ENCODE measurements at places on chromosomes 3 and 15.

GRCh38 chr15:65964792-65965433 is 95.6 kb downstream of the RAB11A start:
- DNase-seq: no peak

DNA sequence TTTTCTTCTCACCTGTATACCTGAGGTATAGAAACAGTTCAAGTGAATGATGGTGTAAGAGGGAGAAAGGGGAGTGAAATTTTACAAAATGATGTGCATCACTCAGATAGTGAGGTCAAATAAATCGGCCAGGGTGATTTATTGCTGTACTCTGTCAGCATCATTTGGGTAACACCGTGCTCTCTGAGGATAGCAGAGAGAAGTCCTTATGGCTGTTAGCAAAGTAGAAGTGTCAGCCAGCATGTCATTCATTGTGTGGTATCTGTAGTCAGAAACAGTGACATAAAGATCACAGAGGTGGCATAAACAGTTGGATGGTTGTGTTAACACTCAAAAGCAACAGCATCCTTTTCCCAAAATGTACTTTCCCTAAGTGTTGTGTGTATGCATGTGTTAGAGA is 53.4 kb downstream of the PSMD6 start:
- DNase-seq: no peak

- DNase-seq: no peak
These were observed 14.8 kb downstream of the BDH1 start for GRCh38 chr3:197540961-197541377.

DNA sequence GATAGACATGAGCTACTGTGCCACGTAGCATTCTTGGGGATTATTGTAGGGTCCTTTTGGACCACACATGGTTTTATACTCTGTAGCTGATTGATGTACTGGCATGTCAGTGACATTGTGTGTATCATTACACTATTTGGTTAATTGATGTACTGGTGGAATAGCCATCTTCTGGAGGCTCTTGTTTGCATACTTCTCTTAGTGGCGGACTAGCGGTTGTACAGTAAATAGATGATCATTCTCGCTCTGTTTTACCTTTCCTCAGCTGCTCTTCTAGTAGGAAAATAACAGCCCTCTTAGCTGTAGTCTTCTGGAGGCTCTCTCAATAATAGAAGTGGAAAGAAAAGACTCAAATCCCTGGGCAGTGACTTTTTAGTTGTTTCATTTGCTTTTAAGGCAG is 24.8 kb downstream of the IGF1R start:
- no peak for DNase-seq

DNA sequence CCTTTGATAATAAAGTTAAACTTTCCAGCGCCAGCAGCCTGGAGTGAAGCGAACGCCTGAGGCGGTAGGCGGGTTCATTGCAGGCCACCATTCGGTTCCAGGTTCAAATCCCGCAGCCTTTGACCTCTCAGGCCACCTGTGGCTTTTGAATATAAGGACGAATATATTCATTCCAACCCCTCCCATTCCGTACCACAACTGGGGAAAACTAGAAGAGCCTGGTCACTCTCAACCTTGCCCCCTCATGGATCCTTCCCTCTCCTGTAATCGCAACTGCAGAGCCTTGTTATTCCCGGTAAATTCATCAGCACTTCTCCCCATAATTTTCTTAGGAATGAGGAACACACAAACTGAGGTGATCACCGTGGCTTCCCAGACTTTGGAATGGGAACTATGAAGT is 35.2 kb downstream of the ZIC4 start:
- DNase-seq: no peak

DNA sequence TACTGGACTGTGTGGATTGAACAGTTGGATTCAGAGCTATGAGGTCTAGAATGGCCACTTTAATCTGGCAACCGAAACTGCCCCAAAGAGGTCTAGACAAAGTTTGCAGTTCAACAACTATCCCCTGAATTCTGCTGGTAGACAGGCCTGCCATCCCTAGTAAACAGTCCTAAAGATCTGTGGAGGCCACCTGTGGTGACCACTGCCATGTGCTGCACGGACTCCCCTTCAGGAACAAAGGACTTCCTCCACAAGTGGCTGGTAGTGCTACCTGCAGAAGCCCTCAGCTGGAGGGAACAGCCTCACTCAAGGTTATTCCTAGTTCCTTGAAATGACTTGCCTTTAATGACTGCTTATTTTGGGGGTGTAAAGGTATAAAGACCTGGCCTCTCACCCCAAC is 6.1 kb downstream of the TNFAIP8L3 start:
- DNase-seq: no peak

GRCh38 chr3:139555249-139555648 is 15.7 kb upstream of the RBP1 start:
- DNase-seq: no peak

DNA sequence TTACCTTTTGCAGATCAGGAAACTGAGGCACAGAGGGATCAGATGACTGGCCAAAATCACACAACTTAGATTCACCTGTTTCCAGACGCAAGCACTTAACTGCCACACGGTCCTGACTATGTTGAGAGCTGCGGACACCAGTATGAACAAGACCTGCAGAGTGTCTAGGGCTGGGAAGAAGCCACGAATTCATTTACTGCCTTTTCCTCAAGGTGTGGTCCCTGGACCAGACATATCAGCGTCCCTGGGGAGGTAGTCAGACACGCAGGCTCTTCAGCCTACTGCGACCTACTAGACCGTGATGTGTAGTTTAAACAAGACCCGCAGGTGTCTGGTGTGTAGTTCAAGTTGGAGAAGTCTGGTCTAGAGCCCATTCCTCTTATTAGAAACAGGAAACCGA is 541 bp upstream of the SLC6A11 start:
- DNase-seq: no peak

GRCh38 chr15:73686781-73687256 is 2.6 kb downstream of the CD276 start:
- peak; percentile 83 for DNase-seq

GRCh38 chr3:162285259-162285658 is 788.7 kb downstream of the OTOL1 start:
- no peak for DNase-seq

DNA sequence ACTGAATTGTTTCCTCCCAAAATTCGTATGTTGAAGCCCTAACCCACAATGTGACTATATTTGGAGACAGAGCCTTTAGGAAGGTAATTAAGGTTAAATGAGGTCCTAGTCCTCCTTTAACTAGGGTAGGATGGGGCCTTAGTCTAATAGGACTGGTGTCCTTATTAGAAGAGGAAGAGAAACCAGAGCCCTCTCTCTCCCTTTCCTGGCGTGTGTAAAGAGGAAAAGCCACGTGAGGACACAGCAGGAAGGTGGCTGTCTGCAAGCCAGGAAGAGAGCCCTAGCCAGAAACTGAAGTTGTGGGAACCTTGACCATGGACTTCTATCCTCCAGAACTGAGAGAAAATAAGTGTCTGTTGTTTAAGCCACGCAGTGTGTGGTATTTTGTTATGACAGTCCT is 94.3 kb downstream of the OXNAD1 start:
- DNase-seq: no peak

GRCh38 chr3:151264605-151265004 is 13.7 kb downstream of the P2RY14 start:
- no peak for DNase-seq
